ENCODE measurements at places on chromosomes 2 and 18. TPM values are rescaled to one million over a fixed set of nuclear protein-coding genes. Genes with fewer than 3 reads are reported as not detected.

GRCh38 chr18:596288-596881, 403 bp upstream of the CLUL1 start:
- no peaks in the 10 kb centered on the region for H3K36me3 ChIP-seq
- H3K4me3 ChIP-seq = no peak overlapping the region
- DNase-seq = no peak
- H3K27me3 ChIP-seq = no peaks in the 10 kb centered on the region

DNA sequence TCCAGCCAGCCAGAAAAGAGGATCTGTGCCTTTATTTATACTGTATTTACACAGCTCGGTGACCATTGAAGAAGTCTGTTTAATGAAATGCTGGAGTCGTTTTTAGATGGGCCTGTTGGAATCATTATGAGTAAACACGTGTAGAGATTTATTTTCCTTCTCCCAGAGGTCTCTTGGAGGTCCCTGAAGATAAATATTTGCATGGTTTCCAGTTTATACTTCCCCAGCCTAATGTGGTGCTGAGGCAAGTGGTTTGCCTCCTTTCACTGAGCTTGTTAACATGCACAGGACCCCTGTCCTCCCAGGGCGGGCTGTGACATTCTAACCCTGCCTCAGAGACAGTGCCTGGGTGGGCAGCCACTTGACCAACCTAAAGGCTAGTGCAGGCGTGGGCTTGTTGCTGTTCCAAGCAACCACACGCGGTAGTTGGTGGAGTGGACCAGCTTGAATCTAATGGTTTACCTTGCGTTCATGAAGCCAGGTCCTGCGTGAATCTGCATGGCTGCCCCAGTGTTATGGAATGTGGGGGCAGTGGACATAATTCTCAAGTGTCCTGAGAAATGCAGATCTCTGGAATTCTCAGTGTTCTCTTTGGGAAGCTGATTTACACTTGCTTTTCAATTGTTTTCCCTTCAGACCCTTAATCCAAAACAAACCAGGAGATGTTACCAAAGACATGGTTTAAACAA, 130.2 kb upstream of the DLX2 start:
- DNase-seq = peak; percentile 26
- H3K27ac ChIP-seq = no peak overlapping the region
- no peak overlapping the region for H3K4me3 ChIP-seq
- peaks cover 4% of the 10 kb centered on the region for H3K4me1 ChIP-seq
- no peaks in the 10 kb centered on the region for H3K36me3 ChIP-seq

DNA sequence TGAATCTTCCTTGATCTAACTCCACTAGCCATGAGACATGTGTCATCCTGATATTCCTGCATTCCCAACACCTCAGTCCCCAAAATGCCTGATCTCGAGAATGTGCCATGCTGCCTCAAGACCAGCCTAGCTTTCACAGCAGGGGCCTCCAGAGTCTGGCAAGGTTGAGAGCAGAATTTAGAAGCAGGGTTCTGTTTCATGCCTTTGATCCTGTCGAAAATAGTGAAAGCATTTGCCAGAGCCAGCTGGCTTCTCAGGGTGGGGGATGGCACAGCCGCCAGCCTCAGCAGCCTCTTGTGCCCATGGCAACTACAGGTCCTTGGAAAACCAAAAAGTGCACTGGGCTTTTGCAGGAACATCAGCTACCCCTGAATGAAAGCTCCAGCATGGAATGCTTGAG, 143.5 kb downstream of the RTN4 start:
- no peaks in the 10 kb centered on the region for H3K36me3 ChIP-seq
- no peak for DNase-seq
- no peaks in the 10 kb centered on the region for H3K4me1 ChIP-seq

GRCh38 chr2:72096181-72096580, 51.5 kb downstream of the CYP26B1 start:
- no peaks in the 10 kb centered on the region for H3K27me3 ChIP-seq
- H3K4me3 ChIP-seq = no peak overlapping the region
- H3K27ac ChIP-seq = no peak overlapping the region
- no peaks in the 10 kb centered on the region for H3K4me1 ChIP-seq

DNA sequence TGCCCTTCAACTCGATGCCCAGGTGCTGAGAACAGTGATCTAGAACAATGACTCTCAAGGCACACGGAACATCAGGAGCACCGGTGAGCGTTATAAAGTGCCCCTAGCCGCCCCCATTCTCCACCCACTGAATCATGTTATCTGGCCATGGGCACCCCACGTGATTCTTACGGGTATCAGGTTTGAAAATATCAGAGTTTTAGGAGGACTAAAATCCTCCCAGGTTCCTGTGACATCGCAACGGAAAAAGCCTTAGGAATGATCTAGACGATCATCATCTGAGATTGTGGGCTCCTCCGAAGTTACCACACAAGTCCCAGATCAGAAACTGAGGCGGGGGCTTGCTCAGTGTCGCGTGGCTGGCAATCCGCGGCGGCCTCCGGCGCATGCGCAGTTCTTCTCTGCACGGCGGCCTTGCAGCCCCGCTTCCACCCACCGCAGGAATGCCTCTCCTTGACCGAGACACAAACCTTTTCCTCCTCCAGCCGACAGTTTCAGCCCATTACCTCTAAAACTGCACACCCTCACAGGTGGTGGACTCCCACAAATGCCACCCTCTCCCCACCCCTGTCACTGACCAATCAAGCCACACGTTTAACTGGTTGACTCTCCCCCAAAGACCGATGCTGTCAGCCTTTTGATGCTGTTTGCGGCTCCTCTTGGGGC, 5.8 kb upstream of the MRPL33 start:
- peak overlapping the region; percentile 87 for H3K27ac ChIP-seq
- DNase-seq = peak; percentile 79
- no peaks in the 10 kb centered on the region for H3K27me3 ChIP-seq
- no peak overlapping the region for H3K4me3 ChIP-seq
- H3K4me1 ChIP-seq = no peaks in the 10 kb centered on the region

CCDC195 gene
- not detected for total RNA-seq

NBAS gene
- total RNA-seq = 61.3 TPM
